ENCODE measurements at places on chromosomes 6 and 20.

DNA sequence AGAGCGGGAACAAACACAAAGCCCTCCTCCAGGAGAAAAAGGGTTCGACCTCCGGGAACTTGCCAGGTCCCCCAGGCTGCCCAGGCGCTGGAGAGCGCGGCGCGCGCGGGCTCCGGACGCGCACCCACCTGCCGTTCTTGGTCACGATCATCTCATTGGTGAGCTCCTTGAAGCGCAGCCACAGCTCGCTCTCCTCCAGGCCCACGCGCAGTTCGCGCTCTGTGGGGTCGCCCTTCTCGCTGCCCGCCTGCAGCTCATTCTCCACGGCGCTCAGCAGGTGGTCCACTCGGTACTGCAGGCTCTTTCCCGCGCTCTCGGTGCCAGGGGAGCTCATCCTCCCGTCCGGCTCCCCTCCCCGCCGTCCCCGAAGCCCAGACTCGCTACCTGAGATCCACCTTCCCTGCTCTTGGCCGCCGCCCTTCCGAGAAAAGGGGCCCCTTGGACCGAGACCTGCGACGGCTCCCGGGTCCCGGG lies 356 bp downstream of the TBXT start:
- no peak for DNase-seq

- DNase-seq, result no peak
These were observed 3.6 kb upstream of the SF3B5 start for GRCh38 chr6:144098993-144099392.

DNA sequence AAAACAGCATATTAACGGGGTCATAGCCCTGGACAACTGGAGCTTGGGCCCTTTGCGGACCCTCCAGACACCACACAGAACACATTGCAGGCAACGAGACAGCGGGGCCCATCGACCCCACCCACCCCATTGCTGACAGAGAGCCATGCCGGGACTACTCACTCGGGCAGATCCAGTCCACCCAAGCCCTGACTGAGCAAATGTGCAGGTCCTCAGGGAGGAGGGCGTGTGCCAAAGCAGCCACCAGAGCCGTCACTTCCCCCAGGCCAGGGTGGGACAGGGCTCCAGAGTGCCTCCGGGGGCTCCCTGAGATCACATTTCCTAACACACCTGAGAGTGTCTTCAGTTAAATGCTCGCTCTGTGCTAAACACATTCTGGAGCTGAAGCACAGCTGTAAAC lies 114.9 kb downstream of the CDH4 start:
- DNase-seq, result no peak

GRCh38 chr6:39422238-39422637 lies 99.7 kb upstream of the KCNK16 start:
- DNase-seq, result no peak

GRCh38 chr20:43667341-43668132 lies 623 bp downstream of the MYBL2 start:
- no peak for DNase-seq

DNA sequence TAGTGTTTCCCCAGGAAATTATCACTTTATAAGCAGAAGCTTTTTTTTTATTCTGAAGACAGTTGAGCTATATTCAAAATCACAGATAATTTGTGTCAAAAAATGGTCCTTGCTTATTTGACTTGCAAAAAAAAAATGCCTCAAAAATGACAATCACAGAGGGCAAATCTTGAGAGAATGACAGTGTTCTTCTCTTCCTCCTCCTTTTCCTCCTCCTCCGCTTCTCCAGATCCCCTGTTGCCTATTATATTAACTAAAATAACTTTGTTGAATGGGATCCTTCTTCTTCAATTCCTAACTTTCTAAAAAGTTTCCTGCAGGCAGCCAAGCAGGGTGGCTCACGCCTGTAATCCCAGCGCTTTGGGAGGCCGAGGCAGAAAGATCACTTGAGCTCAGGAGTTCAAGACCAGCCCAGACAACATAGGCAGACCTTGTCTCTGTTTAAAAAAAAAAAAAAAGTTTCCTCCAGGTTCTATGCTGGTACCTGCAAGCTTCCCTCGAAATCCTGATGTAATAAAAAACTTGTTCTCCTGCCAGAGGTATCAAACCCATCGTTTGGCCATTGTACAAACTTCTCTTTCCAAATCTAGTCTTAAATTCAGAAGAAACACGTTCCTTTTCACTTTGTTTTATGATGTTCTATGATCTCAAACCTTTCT lies 128.6 kb downstream of the IPCEF1 start:
- no peak for DNase-seq

GRCh38 chr6:131356161-131356560 lies 216.9 kb upstream of the ARG1 start:
- DNase-seq, result no peak

- DNase-seq, result no peak
These were observed 31.5 kb downstream of the POM121L2 start for GRCh38 chr6:27280540-27281000.

DNA sequence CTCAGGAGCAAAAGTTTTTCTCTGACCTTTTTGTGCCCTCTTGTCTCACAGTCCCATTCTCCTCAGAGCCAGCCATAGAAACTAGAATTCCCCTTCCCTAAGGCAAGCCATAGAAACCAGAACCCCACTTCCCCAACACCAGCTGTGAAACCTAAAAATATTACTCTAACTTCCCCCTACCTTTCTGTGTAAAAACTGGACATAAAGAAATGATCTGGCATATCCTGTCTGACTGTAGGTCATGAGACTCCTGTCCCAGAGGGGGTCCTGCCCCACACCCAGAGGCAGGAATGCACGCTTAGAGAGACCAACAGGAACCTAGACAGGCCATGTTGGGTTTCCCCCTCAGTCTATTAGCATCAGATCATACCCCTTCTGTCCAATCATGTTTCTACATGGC lies 140.6 kb upstream of the SLC22A16 start:
- no peak for DNase-seq

DNA sequence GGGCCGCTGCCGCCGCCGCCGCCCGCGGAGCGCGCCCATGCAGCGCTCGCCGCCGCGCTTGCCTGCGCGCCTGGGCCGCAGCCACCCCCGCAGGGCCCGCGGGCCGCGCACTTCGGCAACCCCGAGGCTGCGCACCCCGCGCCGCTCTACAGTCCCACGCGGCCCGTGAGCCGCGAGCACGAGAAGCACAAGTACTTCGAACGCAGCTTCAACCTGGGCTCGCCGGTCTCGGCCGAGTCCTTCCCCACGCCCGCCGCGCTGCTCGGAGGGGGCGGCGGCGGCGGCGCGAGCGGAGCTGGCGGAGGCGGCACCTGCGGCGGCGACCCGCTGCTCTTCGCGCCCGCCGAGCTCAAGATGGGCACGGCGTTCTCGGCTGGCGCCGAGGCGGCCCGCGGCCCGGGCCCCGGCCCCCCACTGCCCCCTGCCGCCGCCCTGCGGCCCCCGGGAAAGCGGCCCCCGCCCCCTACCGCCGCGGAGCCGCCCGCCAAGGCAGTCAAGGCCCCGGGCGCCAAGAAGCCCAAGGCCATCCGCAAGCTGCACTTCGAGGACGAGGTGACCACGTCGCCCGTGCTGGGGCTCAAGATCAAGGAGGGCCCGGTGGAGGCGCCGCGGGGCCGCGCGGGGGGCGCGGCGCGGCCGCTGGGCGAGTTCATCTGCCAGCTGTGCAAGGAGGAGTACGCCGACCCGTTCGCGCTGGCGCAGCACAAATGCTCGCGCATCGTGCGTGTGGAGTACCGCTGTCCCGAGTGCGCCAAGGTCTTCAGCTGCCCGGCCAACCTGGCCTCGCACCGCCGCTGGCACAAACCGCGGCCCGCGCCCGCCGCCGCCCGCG lies 730 bp downstream of the INSM1 start:
- no peak for DNase-seq

DNA sequence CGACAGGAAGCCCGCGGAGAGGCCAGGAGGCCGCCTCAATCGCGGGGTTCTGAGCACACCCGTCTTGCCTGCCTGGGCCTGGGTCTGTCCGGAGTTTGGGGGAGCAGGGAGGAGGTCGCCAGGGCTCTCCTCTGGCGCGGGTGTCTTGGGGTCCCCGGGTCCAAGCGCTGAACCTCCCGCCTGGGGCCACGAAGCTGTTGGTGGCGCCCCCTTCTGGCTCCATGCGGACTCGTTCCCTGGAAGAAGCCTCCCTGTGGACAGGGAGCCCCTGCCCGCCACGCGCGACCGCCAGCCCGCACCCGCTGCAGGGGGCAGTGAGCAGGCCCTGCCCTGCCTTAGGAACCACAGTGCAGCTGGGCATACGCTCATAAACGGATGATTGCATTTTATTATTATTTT lies 44.7 kb downstream of the MCUR1 start:
- no peak for DNase-seq

DNA sequence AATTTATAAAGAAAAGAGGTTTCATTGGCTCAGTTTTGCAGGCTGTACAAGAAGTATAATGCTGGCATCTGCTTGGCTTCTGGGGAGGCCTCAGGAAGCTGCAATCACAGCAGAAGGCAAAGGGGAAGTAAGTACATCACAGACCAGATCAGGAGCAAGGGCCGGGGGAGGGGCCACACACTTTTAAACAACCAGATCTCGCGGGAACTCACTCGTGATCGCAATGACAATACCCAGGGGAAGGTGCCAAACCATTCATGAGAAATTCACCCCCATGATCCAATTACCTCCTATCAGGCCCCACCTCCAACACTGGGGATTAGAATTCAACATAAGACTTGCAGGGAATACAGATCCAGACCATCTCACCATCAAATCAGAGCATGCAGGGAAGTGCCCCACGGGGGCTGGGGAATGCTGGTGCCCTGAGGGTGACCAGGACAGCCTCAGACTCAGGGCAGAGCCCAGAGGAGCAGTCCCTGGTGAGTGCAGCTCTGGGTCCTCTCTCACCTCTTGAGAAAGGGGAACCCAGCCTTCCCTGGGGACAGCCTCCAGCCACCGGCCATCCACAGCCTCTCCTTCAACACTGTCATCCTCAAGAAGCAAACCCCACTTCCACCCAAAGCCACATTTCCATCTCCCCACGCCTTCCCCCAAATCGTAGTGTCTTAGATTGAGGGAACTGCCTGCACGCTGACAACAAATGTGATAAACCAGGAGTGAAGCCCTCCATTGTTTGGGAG lies 80.7 kb downstream of the ANKRD60 start:
- DNase-seq, result no peak

DNA sequence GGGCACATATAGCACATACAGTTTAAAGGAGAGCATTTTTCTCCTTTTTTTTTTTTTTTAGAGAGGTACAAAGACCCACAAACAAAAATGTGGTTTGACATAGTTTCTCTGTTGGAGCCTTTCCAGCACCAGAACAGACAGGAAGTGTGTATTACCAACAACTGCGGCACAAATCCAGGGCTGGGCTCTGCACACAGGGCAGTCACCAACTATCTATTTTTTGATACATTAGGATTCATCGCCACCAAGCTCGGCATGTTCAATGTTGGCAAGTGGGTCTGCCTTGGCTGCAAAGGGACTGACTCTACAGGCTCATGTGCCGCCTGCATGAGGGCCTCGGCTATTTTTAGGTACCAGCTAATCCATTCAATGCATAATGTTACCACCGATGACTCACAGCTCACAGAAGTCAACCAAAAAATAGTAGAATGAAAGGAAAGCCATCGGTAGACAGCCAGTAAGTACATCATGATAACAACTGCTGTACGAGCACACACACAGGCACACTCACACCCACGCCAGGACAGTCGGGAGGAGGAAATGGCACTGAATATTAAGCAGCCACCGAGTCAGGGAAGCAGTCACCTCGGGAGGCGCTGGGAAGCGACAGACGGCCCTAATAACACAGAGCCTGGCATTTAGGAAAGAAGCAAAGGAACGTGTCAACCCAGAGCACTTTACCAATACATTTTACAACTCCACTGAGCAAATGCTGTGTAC lies 81.6 kb downstream of the GMPR start:
- peak; percentile 49 for DNase-seq

DNA sequence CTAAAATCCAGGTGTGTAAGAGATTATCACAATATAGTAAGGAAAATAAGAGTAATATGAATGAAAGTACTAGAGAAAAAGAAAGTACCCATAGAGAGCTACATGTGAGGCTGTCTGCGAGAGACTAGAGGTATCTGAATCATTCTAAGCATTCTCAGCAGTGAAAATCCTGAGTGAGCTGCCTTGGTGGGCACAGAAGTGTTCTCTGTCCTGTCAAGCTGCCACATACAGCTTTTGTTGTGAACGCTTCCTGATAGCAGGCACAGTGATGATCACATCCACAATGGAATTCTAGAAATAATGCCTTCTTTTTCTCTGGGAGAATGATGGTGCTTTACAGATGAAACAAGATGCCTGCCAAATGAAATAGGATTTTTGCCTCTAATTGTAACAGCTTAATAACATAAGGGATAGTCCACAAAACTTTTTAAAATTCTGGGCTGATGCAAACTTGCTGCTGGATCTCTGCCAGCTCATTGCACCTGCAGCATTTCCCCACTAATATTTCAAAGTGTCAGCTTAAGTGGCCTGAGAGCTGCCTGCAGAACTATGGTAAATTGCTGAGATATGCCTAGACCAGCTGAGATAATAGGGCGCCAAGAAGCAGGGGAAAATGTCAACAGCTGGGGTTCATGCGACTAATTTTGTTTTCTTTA lies 620.5 kb downstream of the DOK5 start:
- no peak for DNase-seq

GRCh38 chr6:128569732-128570679 lies 49.6 kb upstream of the PTPRK start:
- no peak for DNase-seq

DNA sequence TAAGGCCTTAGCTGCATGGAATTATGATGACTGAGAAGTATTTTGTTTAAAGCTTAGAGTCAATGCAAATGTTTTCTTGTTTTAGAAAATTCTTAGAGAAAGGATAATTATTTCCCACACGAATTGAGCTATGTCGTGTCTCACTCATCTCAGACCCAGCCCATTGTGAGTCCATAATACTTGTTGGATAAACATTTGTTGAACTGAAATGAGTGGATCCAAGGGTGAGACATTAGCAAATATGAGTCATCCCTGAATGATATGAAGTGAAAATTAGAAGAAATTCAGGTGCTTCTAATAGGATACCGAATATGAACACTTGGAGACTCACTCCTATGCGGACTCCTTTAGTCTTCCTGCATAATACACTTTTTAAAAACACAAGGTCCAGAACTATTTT lies 41.6 kb upstream of the ARMC2 start:
- no peak for DNase-seq

GRCh38 chr6:31485055-31485454 lies 12.9 kb upstream of the MICB start:
- DNase-seq, result no peak

DNA sequence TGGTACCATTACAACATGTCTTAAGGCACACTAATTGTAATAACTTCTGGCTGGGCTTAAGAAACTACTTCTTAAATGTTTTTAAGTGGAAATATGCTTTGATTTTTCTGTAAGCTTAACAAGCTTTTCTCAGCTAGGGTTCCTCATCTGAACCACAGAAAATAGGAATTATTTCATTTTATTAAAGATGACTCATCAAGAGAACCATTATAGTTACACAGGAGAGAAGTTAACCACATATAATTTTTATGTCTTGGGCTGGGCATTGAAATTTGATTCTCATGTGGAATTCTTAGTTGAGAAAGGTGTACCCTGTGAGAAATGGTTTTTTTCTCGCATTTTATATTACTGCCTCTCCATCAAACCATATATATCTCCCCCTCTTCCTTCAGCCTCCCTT lies 75.1 kb downstream of the QKI start:
- no peak for DNase-seq

DNA sequence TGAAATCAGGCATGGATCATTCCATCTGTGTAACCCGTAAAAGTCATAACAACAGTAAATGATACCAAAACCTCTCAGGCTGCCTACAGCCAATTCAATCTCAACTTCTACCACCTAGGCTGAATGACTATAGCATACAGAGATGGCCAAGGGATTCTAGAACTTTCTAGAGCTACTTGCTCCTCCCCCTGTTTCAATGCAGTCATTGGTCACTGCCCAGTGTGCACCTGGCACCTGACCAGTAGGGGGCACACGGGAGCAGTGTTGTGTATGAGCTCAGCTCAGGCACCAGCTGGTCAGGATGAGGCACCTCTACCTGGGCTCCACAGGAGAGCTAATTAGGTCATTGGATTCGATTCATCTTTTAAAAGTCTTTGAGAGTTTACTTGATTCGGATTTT lies 86.2 kb downstream of the PLEKHG1 start:
- DNase-seq, result no peak

All from stimulated activated CD4-positive, alpha-beta T cell treated with anti-CD3 and anti-CD28 coated beads, Interleukin-15, amount 100 ng/mL, for 1 hour (primary cell).